ENCODE measurements at places on chromosomes 7 and 10.

DNA sequence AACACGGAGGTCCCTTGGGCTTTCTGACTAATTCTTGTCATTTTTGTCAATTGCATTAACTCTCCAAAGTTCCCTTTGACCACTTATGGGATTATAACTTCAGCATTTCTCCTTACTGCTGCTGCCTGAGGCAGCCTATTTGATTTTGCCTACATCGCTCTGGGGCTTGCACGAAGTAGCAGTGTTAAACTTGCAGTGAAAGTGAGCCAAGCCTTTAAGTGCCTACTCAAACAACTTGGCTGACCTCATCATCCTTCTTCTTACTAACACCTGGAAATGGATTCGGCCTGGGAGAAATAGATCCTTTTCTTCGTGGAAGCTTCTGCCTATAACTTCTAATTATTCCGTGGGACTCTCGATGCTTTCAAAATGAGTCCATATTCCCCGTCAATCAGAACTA, 76.6 kb downstream of the DGKB start:
- DNase-seq, result no peak

GRCh38 chr7:77242068-77242467, 42.4 kb upstream of the FGL2 start:
- no peak for DNase-seq

GRCh38 chr10:116385311-116385710, 42.3 kb upstream of the PNLIPRP3 start:
- no peak for DNase-seq

DNA sequence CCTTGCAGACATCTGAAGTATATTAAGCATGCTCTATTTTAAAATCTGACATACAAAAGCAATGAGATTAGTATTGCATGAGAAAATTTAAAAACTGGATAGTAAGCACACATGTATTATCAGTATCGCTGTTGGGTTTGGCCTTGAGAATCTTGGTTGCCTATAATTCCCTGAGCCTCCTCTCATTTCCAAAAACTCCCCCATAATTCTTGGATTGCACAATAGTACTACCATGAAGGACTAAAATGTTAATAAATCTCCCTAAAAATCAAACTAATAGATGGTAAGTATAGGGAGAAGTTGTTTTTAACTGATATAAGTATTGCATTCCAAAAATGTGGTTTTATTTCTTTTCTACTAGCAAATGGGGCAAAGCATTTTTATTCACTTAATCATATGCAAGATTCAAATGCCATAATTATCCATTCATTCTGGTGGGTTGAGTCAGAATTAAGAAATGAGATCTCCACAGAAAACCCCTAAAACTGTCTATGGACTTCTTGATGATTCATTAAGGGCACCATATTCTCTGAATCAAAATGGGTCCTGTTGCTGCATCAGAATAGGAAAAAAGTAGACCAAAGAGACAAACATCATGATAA, 10.3 kb upstream of the VIM start:
- peak; percentile 73 for DNase-seq

- no peak for DNase-seq
Measured at GRCh38 chr7:151078233-151079040, 2.2 kb downstream of the FASTK start.

DNA sequence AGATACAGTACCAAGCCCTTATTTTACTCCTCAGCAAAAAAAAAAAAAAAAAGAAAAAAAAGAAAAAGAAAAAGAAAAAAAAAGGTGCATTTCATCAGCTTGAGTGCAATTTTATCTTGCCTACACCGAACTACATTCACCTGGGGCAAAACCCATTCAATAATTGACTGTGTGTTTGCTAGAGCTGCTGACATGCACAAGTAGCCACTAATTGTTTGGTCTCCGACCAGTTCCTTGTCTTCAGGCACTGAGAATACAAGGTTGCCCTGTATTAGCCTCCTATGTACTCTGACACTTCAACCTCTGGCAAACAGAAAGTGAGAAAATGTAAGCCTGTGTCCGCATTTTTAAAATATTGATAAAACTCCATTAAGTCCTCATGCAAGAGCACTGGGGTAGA, 1579.4 kb upstream of the LRRTM3 start:
- no peak for DNase-seq

- no peak for DNase-seq
Measured at GRCh38 chr7:50181081-50181480, 88.0 kb upstream of the ZPBP start.

GRCh38 chr7:44240983-44241510, 40.3 kb downstream of the YKT6 start:
- DNase-seq, result peak; percentile 68

DNA sequence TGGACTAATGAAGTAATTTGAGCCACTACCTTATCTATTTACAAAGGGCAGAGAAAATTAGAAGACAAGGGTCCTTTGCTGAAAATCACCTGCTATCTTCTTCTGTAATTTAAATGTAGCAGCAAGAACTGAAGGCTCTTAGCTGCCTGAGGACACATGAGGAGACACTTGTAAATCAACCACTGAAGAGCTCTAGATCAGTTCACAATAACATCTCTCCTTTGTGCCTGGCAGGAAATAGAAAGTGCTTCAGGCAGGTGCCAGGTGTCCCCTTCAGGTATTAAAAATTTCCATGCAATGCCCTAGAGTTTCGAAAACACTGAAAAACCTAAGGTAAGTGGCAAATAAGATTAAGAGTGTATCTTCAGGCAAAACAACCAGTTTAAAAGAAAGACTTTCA, 474.6 kb downstream of the GRM8 start:
- DNase-seq, result no peak

GRCh38 chr7:105890290-105890997, 14.0 kb upstream of the ATXN7L1 start:
- no peak for DNase-seq

DNA sequence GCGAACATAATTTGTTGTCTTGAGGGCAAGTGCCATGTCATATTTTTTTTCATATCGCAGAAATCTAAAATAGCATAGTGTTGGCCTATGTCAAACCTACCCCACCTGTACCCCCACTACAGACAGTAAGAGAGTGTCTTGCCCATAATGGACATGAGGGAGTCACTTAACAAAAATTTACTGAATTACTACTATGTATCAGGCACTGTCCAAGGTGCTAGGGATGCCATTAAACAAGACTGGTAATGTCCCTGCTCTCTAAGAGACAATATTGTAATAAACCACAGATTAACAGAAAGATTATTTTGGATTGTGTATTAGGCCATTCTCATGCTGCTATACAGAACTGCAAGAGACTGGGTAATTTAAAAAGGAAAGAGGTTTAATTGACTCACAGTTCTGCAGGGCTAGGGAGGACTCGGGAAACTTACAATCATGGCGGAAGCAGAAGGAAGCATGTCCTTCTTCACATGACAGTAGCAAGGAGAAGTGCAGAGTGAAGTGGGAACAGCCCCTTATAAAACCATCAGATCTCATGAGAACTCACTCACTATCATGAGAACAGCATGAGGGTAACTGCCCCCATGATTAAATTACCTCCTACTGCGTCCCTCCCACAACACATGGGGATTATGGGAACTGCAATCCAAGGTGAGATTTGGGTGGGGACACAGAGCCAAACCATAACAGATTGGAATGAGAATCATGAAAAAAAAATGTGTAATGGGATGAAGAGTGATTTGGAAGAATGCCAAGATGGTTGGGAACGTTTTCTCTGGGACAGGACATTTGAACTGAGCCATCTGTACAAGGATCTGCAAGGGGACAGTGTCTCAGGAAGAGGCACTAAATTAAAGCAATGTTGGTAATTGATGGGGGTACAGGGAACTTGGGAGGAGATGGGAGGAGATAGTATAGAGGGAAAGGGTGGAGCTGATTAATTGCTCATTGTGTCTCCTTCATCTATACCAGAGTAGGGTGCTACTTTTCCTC, 108.5 kb downstream of the FAM107B start:
- no peak for DNase-seq

DNA sequence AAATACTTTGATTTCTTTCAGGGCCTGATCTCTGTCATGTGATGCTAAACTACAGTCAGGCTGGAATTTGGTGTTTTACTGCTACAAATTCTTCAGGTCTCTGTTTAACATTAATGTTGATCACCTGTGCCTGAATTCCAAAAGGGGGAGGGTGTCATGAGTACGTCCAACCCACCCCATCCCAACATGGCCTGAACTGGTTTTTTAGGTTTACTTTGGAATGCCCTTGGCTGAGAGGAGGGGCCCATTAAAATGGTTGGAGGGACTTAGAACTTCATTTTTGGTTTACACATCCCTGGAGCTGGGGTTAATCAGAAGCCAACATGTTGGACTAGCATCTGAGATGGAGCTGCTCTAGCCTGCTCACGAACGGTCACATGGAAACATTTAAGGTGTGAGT, 60.8 kb upstream of the CFAP46 start:
- no peak for DNase-seq

DNA sequence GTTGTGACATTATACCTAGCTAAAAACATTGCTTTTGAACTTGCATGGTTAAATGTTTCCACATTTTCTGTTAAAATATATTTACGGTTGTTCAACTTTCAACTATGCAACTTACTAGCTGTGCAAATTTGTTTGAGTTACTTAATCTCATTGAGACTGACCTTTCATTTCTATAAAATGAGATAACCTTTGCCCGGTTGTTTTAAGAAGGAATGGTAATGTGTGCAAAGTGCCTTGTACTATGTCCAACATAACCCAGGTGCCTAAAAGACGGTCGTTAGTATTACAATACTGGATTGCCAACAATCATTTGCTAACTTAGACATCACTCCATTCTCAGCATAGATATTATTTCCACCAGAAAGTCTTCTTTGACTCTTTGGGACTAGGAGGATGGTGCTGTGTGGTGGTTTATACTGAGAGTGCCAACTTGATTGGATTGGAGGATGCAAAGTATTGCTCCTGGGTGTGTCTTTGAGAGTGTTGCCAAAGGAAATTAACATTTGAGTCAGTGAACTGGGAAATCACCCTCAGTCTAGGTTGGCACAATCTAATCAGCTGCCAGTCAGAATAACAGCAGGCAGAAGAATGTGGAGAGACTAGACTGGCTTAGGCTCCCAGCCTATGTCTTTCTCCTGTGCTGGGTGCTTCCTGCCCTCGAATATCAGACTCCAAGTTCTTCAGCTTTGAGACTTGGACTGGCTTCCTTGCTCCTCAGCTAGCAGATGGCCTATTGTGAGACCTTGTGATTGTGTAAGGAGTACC, 85.2 kb upstream of the PDSS1 start:
- DNase-seq, result no peak

GRCh38 chr7:35725280-35725680, 30.3 kb upstream of the HERPUD2 start:
- DNase-seq, result no peak

GRCh38 chr7:135262623-135263320, 29.1 kb downstream of the STRA8 start:
- no peak for DNase-seq

- no peak for DNase-seq
Measured at GRCh38 chr10:51023636-51024035, 50.7 kb upstream of the PRKG1 start.

GRCh38 chr7:137006293-137006692, 137.8 kb downstream of the CHRM2 start:
- DNase-seq, result no peak

DNA sequence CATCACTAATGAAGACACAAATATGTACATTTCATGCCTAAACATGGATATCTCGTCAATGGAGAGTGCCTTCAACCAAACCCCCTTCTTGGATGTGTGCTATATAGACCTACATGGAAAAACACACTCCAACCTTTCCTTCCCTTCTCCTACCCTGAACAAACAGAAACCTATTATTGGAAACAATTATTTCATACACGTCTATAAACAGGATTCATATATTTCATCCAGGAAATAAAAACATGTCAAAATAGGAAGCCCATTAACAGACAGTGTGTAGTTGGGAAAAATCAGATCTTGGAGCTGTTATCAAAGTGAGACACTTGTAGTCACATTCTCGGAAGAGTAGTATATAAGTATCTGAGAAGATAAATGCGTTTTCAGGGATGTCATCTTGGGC, 81.1 kb downstream of the NRP1 start:
- DNase-seq, result no peak

GRCh38 chr7:151047976-151048815, at the start of gene ASIC3:
Gene ASIC3, plus strand, starts transcription at chr7:151048531. Its CDS starts 355 bp downstream, at chr7:151048886.
- no peak for DNase-seq

DNA sequence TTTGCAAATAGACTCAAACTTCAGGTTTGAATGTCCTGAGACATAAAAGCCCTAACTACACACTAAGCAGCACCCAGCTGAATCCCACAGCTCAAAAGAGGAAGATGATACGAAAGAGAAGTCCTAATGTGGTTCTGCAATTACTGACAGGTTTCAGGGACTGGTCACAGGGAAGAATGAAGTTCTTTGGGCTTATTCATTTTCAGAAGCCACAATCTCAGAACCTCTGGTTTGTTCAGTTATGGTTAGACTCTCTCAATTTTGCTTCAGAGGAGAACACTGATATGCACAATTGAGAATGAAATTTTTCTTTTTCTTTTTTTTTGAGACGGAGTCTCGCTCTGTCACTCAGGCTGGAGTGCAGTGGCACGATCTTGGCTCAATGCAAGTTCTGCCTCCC, 94.6 kb upstream of the FAM180A start:
- peak; percentile 12 for DNase-seq

GRCh38 chr7:80790877-80791276, 128.0 kb downstream of the SEMA3C start:
- no peak for DNase-seq

DNA sequence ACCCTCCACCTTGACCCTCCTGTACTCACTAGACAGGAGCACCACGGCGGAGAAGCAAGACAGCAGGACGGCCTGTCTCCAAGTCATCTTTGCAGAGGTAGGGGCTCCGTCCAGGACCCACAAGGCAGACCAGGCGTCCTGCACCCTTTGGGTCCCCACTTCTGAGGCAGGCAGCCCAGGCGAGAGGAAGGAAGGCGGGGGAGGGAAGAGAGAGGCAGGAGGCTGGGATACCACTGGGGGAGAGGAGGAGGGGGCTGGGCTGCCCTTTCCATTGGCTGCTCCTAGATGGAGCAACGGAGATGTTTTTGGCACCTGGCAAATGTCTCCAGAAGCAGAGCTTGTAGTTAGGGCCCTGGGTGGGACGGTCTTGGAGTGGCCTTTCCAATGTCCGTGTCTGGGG, at the start of gene UCMA:
UCMA (minus strand) TSS at position 203 of the 400 bp plus-strand sequence; CDS start at position 87, 116 bp downstream.
- no peak for DNase-seq

- no peak for DNase-seq
Measured at GRCh38 chr7:11625669-11626068, 206.3 kb downstream of the THSD7A start.

- DNase-seq, result peak; percentile 64
Measured at GRCh38 chr7:142440906-142441411, 183.1 kb upstream of the PRSS58 start.

DNA sequence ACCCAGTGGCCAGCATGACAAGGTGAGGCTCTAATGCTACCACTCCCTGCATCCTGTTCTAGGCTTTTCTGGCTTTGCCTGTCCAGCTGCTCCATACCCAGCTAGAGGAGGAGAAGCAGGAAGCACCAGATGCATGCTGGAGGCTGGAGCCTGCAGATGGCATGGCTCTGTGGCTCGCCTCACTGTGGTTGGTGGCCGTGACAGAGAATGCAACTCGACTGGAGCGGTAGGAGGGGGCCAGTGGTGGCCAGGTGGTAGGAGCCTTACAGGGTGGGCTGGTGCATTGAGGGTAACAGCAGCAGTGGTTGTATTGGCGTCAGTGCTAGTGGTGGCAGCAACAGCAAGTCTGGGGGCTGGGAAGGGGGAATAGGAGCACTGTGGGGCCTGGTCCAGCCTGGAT, 128.6 kb downstream of the ZNF248 start:
- no peak for DNase-seq

Measured in CD14-positive monocyte (primary cell).